ENCODE measurements at places on chromosomes 11 and 22.
A peak's percentile ranks its signal among the peaks of the same experiment; 100 is the strongest.

GRCh38 chr22:45203150-45203951 is 37.3 kb downstream of the KIAA0930 start:
- no peak for DNase-seq

- peak; percentile 10 for DNase-seq
Measured at GRCh38 chr11:5123802-5124521, 14.2 kb downstream of the OR52A5 start.

GRCh38 chr11:61113201-61113600 is 10.9 kb downstream of the CD5 start:
- no peak for DNase-seq

GRCh38 chr22:24494167-24494527 is 985 bp upstream of the UPB1 start:
- no peak for DNase-seq

GRCh38 chr11:61967924-61968757 is 707 bp upstream of the FTH1 start:
- DNase-seq, result peak; percentile 65

GRCh38 chr22:42553475-42554361 is at the start of gene SERHL2:
TSS of gene SERHL2 (plus strand) at chr22:42553956. CDS start at chr22:42554021, 65 bp downstream.
- peak; percentile 85 for DNase-seq

DNA sequence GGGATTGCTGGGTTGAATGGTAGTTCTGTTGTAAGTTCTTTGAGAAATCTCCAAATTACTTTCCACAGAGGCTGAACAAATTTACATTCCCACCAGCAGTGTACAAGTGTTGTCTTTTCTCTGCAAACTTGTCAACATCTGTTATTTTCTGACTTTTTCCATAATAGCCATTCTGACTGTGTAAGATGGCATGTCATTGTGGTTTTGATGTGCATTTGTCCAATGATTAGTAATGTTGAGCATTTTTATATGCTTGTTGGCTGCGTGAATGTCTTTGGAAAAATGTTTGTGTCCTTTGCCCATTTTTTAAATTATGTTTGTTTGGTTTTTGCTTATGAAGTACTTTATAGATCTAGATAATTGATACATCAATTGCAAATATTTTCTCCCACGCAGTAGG is 1025.0 kb downstream of the JRKL start:
- DNase-seq, result no peak

DNA sequence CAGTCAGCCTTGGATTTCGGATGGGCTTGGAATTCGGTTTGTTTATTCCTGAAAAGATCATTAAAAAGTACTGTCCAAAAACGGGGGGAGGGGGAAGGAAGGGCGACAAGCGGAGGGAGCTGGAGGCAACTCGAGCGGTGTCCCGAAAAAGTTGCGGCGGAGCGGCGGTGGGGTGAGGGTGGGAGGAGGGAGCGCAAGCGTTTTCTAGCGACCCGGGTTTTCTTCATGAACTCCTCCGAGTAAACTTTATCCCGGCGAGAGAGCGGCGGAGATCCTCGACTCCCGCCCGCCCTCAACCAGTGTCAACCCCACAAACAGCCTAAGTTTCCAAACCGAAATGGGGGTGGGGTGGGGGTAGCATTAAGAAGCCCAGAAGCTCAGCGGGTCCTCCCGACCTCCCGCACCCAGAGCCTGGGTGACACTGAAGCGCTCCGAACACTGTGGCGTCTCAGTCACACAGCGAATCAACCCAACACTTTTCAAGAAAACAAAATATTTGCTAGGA is 133.0 kb upstream of the C11orf58 start:
- peak; percentile 34 for DNase-seq

Measured in HuH-7.5 (cell line).